Naive thymus-derived CD4-positive, alpha-beta T cell (primary cell): ENCODE measurements at places on chromosomes 2 and 18. TPM values are rescaled to one million over a fixed set of nuclear protein-coding genes. Genes with fewer than 3 reads are reported as not detected.

- H3K4me3 ChIP-seq = no peak overlapping the region
- no peaks in the 10 kb centered on the region for H3K4me1 ChIP-seq
- no peaks in the 10 kb centered on the region for H3K27me3 ChIP-seq
- no peak for DNase-seq
These were observed 33.3 kb upstream of the NEB start for GRCh38 chr2:151767536-151767935.

DNA sequence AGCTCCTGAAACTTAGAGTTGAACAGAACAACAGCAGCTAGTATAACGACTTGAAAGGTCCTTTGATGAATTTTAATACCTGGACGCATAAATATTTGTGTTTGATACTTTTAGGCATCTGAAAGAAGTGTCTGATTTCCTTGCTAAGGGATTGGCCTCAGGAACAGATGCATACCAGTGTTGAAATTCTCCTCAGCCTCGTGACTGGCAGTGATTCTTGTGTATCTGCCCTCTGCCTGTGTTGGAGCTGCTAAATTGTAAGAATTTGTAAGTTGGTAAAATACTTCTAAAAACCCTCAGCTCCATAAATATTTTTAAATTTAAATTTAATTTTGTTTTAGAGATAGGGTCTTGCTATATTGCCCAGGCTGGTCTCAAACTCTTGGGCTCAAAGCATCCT is 22.4 kb upstream of the SCYGR1 start:
- H3K4me3 ChIP-seq = no peak overlapping the region
- H3K36me3 ChIP-seq = no peaks in the 10 kb centered on the region
- DNase-seq = no peak
- H3K27me3 ChIP-seq = no peaks in the 10 kb centered on the region
- peaks cover 9% of the 10 kb centered on the region for H3K4me1 ChIP-seq
- no peak overlapping the region for H3K27ac ChIP-seq

DNA sequence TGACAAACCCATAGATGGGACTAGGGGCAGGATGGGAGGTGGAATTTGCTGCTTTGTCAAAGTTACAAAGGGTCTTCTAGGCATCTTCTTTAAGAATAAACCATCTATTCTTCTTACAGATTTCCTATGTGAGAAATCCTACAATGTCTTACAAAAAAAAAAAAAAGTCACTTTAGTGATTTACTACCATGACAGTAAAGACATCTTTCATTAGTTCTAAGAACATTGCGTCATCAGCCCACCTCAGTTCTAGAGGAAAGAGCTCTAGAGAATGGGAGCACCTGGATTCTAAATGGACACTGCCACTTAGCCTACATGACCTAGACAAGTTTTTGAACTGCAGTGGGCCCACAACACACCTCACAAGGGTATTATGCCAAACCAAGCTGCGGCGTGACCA is 172.0 kb downstream of the MYO5B start:
- no peaks in the 10 kb centered on the region for H3K4me1 ChIP-seq
- DNase-seq = no peak
- no peaks in the 10 kb centered on the region for H3K36me3 ChIP-seq
- no peak overlapping the region for H3K27ac ChIP-seq
- H3K4me3 ChIP-seq = no peak overlapping the region
- H3K27me3 ChIP-seq = no peaks in the 10 kb centered on the region

The BUB1 gene
- total RNA-seq = 2.3 TPM

The ZNF892 gene
- total RNA-seq = 5.7 TPM

DNA sequence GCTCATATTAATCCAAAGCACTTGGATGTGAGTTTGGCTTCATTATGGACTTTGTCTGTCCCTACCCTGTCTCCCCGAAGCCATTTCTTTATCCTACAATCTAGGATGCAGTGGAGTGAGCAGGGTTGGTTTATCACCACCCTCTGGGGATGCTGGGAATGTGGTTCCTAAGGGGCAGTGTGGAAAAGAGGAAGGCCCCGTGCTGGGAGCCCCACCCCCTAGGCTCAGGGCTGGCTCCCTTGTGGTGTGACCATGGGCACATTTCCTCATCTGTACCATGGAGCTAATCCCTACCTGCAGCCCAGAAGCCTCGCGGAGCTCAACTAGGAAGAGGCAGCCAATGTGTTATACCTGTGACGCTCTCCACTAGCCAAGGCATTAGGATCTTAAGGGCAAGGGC is 92.5 kb downstream of the TGOLN2 start:
- no peaks in the 10 kb centered on the region for H3K4me1 ChIP-seq
- H3K27me3 ChIP-seq = no peaks in the 10 kb centered on the region
- DNase-seq = no peak

DNA sequence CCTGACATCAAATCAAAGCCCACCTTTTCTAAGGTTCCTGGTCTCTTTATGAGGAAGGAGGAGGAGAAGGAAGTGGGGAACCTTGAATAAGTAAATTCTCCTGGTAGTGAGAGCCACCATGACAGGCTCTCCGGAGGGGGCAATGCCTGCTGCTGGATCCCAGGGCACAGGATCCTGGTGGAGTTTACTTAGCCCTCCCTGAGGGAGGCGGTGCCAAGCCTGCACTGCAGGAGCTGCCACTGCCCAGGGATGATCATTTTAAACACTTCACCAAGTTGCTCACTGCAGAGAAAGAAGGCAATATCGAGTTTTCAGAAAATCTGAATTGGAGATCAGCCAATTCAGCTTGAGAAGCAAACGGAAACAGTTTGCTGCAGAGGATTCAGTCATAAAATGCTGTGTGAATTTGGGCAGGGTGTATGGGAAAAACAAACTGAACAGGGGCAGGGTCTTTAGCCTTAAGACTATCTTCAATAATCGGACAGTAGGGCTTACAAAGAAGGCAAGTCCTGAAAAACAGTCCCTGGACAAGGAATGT is 200.7 kb downstream of the RAD51AP2 start:
- H3K27ac ChIP-seq = no peak overlapping the region
- no peak overlapping the region for H3K4me3 ChIP-seq
- no peaks in the 10 kb centered on the region for H3K27me3 ChIP-seq
- no peak for DNase-seq
- no peaks in the 10 kb centered on the region for H3K36me3 ChIP-seq

- no peaks in the 10 kb centered on the region for H3K36me3 ChIP-seq
- peak overlapping the region; percentile 60 for H3K4me3 ChIP-seq
- H3K27me3 ChIP-seq = no peaks in the 10 kb centered on the region
- peak overlapping the region; percentile 70 for H3K27ac ChIP-seq
These were observed 1.0 kb downstream of the ACVR1 start for GRCh38 chr2:157874997-157875640.

The ALPG gene
- not detected for total RNA-seq

The CFC1B gene
- not detected for total RNA-seq

- no peak overlapping the region for H3K27ac ChIP-seq
- no peak overlapping the region for H3K4me3 ChIP-seq
- no peaks in the 10 kb centered on the region for H3K4me1 ChIP-seq
- no peaks in the 10 kb centered on the region for H3K27me3 ChIP-seq
- no peaks in the 10 kb centered on the region for H3K36me3 ChIP-seq
- no peak for DNase-seq
These were observed 44.7 kb downstream of the MARCO start for GRCh38 chr2:118986738-118987137.

DNA sequence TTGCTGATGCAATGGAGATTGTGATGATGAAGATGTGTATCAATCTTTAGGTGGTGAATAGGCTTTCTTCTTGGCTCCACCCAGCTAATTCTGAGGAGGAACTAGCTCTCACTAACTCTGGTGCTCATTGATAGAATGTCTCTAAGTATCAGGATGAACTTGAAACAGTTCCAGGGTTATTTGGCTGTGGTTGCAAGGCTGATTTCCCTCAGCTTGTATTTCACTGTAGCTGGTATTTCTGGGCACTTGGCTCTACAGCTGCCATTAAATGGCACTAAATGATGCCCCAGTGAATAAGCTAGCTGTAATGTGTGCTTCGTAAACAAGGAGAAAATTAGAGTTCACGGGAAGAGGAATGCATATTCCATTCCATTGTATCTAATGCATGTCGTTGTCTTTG is 241.2 kb downstream of the RPIA start:
- no peak for DNase-seq
- no peak overlapping the region for H3K27ac ChIP-seq
- H3K36me3 ChIP-seq = no peaks in the 10 kb centered on the region
- H3K27me3 ChIP-seq = no peaks in the 10 kb centered on the region
- no peaks in the 10 kb centered on the region for H3K4me1 ChIP-seq
- H3K4me3 ChIP-seq = no peak overlapping the region

DNA sequence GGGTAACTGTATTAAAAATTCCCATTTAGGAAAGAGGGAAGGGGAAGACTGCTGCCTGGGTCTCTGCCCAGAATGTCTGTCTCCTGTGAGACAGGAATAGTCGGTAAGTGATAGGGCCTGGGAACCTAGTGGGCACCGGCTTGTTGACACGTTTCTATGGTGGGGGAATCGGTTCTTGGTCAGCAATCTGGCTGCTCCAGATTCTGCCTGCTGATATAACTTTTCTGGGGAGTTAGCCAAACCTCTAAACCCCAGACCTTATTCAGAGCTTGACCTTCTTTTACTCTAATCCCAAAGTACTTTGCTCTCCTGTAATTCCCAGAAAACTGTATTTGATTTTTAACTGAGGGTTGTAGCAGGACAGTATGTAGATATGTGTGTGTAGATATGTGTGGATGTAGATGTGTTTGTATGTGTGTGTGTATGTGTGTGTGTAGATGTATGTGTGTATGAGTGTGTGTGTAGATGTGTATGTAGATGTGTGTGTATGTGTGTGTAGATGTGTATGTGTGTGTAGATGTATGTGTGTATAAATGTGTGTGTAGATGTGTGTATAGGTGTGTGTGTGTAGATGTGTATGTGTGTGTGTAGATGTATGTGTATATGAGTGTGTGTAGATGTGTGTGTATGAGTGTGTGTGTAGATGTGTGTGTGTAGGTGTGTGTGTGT is 61.8 kb upstream of the TXNDC2 start:
- no peaks in the 10 kb centered on the region for H3K4me1 ChIP-seq
- no peaks in the 10 kb centered on the region for H3K27me3 ChIP-seq
- DNase-seq = no peak

DNA sequence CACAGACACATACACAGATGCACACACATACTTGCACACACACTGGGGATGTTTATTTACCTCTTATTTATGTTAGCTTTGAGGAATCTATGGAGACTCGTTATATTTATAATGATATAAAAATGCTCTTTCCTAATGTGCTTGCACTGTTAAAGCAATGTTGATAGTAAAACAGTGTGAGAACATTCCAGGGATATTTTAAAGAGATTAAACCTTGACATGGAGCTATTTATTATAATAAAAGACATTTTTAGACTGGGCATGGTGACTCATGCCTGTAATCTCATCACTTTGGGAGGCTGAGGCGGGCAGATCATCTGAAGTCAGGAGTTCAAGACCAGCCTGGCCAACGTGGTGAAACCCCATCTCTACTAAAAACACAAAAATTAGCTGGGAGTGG is 557.3 kb upstream of the ZNF804A start:
- no peaks in the 10 kb centered on the region for H3K27me3 ChIP-seq
- H3K4me3 ChIP-seq = no peak overlapping the region
- no peaks in the 10 kb centered on the region for H3K36me3 ChIP-seq

The TRAK2 gene
- total RNA-seq = 34.3 TPM

DNA sequence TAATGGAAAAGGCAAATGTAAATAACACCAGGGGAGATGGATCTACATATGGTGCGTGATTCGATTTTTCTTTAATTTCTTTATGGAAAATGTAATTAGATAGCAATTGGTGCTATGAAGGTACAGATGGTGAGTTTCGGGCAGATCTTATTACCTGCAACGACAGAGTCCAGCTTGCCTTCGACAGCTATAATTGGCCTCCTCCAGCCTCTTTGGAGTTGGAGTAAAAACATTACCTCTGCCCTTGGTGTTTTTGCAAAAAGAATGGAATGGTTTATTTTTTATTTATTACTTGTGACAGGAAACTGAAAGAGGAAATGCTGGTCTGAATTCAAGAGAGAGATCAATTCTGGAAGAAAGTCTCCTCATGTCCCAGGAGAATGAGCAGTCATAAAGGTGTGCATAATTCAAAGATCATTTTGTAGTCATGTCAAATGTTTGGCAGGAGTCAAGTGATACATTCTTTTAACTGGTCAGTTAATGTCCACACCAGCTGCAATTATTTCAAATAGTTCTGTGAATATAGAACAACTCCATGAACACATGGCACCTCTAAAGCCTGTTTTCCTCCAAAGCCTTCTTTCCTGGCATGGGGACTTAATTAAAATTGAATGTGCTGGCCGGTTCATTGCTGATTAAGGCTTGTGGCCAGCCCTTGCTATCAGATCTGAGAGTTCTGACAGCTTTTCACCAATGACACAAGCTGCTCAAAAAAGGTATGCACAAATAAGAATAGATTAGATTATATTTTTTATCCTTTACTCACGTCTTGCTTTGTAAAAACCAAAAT is 46.9 kb upstream of the KCNH7 start:
- H3K4me3 ChIP-seq = no peak overlapping the region
- no peak overlapping the region for H3K27ac ChIP-seq
- no peaks in the 10 kb centered on the region for H3K27me3 ChIP-seq
- no peaks in the 10 kb centered on the region for H3K4me1 ChIP-seq
- DNase-seq = no peak

GRCh38 chr2:54557601-54558187 is 101.6 kb downstream of the SPTBN1 start:
- H3K36me3 ChIP-seq = peaks cover 11% of the 10 kb centered on the region
- H3K4me3 ChIP-seq = peak overlapping the region; percentile 94
- H3K27ac ChIP-seq = peak overlapping the region; percentile 86
- H3K27me3 ChIP-seq = no peaks in the 10 kb centered on the region

The POTEJ gene
- total RNA-seq = not detected

- peaks cover 14% of the 10 kb centered on the region for H3K4me1 ChIP-seq
- no peak overlapping the region for H3K4me3 ChIP-seq
- H3K27ac ChIP-seq = no peak overlapping the region
- DNase-seq = no peak
- no peaks in the 10 kb centered on the region for H3K36me3 ChIP-seq
These were observed 65.8 kb upstream of the RIOK3 start for GRCh38 chr18:23387265-23387664.

DNA sequence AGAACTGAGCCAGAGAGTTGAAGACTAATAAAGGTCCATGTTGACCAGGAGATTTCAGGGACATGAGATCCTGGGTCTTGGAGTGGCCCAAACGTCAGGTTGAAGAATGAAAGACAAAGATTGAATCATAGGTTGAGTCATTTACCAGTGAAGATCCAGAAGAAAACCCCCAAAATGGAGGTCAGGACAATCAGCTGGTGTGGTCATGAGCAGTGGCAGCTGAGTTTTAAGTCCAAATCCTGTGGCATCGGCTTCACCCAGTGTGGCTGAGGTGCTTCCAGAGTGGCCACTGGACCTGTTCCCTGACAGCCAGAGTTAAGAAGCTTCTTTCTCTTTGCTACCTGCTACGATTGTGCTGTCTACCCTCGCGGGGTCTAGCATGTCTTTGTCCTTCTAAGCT is 234.0 kb downstream of the BCL2 start:
- H3K4me3 ChIP-seq = no peak overlapping the region
- no peak overlapping the region for H3K27ac ChIP-seq
- no peaks in the 10 kb centered on the region for H3K36me3 ChIP-seq
- H3K4me1 ChIP-seq = no peaks in the 10 kb centered on the region
- no peak for DNase-seq

The CRYGC gene
- total RNA-seq = not detected

The HSPD1 gene
- total RNA-seq = 128 TPM
